ENCODE measurements at places on chromosomes 5 and 9.

- no peak for DNase-seq
Measured at GRCh38 chr9:126276056-126276728, 50.4 kb upstream of the MVB12B start.

- DNase-seq, result no peak
Measured at GRCh38 chr5:124043456-124043855, 531.5 kb downstream of the CSNK1G3 start.

GRCh38 chr9:75639971-75640610 lies 250.4 kb upstream of the PCSK5 start:
- DNase-seq, result no peak

DNA sequence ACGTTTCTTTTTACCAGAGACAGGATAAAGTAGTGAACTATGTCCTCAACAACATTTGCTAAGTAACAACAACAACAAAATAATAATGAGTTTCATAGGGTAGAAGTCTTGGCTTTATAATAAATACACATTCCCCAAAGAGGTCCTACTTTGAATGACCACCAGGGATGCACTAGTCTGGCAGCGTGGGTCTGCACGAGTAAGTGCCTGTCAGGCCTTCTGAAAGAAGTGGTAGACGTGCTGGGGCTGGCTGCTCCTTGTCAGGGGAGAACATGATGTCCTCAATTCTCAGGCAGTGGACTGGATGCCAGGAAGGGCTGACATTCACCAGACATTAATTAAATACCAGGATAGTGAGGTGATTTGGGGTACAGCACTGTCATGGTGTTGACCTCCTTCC lies 331.1 kb downstream of the TMEM38B start:
- DNase-seq, result no peak

GRCh38 chr9:6562201-6562600 lies 83.3 kb downstream of the GLDC start:
- DNase-seq, result no peak

- DNase-seq, result no peak
Measured at GRCh38 chr5:169222934-169223594, 77.9 kb downstream of the SLIT3 start.

DNA sequence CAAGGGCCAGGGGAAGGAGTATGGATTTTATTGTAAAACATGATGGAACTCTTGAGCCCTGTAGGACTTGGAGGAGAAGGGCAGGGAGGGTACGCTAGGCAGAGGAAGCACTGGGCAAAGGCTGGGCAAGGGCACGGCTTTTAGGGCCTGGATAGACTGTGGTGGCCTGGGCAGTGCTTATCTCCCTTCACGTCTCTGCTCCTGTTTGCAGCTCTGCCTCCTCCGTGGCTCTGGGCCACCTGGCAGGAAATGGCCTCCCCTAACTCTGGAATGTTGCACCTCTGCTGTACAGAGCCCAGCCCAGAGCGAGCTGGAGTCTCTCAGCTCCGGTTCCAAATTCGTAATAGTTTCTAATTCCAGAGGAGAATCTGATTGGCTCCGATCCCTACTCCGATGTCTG lies 12.2 kb upstream of the STC2 start:
- DNase-seq, result no peak

- no peak for DNase-seq
Measured at GRCh38 chr9:36189976-36190375, 745 bp upstream of the CLTA start.

GRCh38 chr9:113509463-113509862 lies 45.9 kb downstream of the RGS3 start:
- no peak for DNase-seq

DNA sequence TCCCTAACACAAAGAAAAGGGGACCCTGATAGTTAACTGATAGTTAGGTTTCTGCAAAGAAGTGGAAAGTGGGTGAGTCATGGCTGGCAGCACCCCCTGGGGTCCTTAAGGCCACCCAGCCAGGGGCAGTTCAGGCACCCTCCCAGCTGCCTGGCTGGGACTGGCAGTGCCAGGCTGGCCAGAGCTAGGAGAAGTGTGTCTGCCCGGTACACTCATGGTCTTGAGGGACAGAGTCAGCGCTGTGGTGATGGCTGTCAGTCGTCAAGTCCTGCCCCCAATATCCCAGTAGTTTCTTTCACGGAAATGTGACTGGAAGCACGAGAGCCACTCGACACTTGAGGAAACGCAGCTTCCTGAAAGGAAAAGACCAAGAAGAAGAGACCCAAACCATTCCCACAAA lies 22.3 kb upstream of the CNOT6 start:
- no peak for DNase-seq

DNA sequence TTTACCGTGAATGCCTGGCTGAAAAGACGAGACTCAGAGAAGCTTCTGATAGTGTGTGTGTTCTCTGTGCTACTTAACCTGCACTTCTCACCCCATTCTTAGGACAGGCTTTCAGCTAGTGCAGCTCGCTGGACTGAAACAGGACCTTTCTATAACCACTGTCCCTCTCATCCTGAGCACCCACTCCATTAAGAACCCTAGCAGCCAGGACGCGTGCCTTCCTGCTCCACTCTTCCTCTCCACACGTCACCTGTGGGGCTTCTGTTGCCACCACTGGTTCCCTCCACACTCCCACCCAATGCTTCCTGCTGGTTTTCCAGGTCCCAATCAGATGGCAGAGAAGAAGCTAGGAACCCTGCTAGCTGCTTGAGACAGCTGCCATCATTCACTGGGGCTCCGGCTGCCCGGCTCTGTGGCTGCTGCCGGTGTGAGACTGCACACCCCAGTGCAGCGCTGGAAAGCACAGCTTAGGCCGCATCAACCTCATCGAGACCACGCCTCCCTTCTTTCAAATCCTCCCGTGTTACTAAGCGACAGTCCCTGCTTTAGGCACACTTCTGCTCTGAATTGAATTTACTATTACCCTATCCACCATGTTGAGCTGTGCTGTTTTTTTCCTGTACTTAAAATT lies 44.0 kb downstream of the RNF130 start:
- DNase-seq, result no peak

GRCh38 chr9:6444128-6444527 lies 31.1 kb downstream of the UHRF2 start:
- DNase-seq, result no peak
